ENCODE measurements at places on chromosomes 1 and 21. TPM values are rescaled to one million over a fixed set of nuclear protein-coding genes. Genes with fewer than 3 reads are reported as not detected.

Gene NBPF10
- total RNA-seq = 1.1 TPM

Gene ADGRB2
- total RNA-seq = 20.2 TPM

GRCh38 chr1:192698731-192699130 lies 62.8 kb downstream of the RGS13 start:
- DNase-seq = no peak

GRCh38 chr1:31976401-31976800 lies 37.3 kb upstream of the KHDRBS1 start:
- no peak for DNase-seq

DNA sequence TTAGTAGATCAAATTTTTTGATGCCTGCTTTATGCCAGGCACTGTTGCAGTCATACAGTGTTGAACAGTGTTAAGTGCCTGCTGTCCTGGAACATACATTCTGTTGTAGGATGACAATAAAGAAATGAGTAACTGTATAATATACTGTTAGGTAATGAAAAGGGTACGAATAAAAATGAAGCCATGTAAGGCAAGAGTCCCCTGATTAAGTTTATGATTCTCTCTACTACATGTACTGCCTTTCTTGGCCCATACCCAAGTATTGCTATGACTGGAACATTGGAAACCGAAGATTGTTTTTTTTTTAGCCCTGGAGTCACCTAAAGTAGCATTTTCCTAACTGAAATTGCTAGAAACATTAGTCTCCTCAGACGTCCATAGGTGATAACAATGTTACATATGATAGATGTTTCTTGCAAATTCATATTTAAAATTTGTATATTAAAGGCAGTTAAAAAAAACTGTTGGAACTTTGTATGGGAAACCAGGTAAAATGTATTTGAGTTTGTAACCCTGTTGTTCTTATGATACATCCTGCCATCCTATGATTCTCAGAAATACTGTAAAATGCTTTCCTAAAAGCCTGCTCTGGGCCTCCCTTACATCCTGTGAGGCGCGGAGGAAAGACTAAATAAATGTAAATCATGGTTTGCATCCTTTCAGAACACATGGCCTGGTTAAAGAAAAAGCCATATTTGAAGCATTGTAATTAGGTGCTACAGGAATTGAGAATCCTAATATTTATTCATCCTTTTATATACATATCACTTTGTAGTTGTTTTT lies 5.8 kb downstream of the ATP5PB start:
- no peak for DNase-seq
